Stomach (tissue), 19 donors: ENCODE measurements at places on chromosomes 7 and 10. TPM values are rescaled to one million over a fixed set of nuclear protein-coding genes. Genes with fewer than 3 reads are reported as not detected.

KLF14 gene
- 0.37 TPM for total RNA-seq

DNA sequence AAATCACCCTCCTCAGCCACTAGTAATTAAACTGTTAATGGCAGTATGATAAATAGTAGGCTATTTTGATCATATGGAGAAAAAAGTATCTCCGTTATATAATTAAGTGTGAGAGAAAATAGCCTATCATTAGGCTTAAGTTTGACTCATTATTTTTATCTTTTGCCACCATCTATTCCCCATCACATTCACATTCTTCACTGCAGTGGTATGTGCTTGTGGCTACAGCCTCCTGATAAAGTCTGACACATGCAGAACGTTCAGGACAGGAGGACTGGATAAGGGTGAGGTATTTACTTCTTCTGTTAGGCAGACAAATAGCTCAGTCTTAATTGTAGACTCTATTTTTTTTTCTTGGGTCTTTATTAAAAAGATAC is 5.8 kb downstream of the NEBL start:
- no peak for DNase-seq
- no peaks in the 10 kb centered on the region for H3K27me3 ChIP-seq
- H3K4me1 ChIP-seq, result no peaks in the 10 kb centered on the region
- H3K36me3 ChIP-seq, result no peaks in the 10 kb centered on the region
- no peak overlapping the region for H3K27ac ChIP-seq

DNA sequence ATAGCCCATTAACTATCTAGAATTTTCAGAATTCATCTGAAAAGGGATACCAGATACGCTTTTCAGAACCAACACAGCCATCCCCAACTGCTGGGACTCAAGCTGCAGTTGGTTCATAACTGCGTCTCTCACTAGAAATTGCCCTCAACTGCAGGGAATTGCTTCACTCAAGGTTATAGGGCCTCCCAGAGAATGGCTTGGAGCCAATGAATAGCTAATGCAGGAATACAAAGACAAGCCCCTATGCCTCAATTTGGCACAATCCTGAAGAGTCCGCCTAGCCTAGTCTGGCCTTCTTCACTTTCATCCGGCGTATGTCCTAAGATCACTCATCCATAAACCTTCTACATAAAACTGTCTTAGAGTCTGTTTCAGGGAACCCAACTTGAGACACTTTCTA is 164.0 kb downstream of the SKAP2 start:
- no peaks in the 10 kb centered on the region for H3K27me3 ChIP-seq
- H3K4me3 ChIP-seq, result no peak overlapping the region
- H3K36me3 ChIP-seq, result no peaks in the 10 kb centered on the region

- H3K4me3 ChIP-seq, result no peak overlapping the region
- no peak for DNase-seq
- H3K27ac ChIP-seq, result no peak overlapping the region
- H3K27me3 ChIP-seq, result no peaks in the 10 kb centered on the region
- H3K4me1 ChIP-seq, result no peaks in the 10 kb centered on the region
Measured at GRCh38 chr7:95141755-95142154, 182.6 kb downstream of the PON1 start.

- no peaks in the 10 kb centered on the region for H3K36me3 ChIP-seq
- H3K4me1 ChIP-seq, result no peaks in the 10 kb centered on the region
- no peak overlapping the region for H3K4me3 ChIP-seq
- no peaks in the 10 kb centered on the region for H3K27me3 ChIP-seq
- no peak overlapping the region for H3K27ac ChIP-seq
- no peak for DNase-seq
Measured at GRCh38 chr10:82213784-82214183, 338.8 kb downstream of the NRG3 start.

- no peak for DNase-seq
- peaks cover 49% of the 10 kb centered on the region for H3K4me1 ChIP-seq
- H3K27ac ChIP-seq, result peak overlapping the region; percentile 76
- H3K4me3 ChIP-seq, result no peak overlapping the region
- no peaks in the 10 kb centered on the region for H3K27me3 ChIP-seq
Measured at GRCh38 chr7:134932707-134933370, 53.5 kb upstream of the AGBL3 start.

GRCh38 chr7:130071701-130072622 is 1.6 kb downstream of the KLHDC10 start:
- peaks cover 67% of the 10 kb centered on the region for H3K4me1 ChIP-seq
- H3K27ac ChIP-seq, result no peak overlapping the region
- DNase-seq, result peak; percentile 94
- peak overlapping the region; percentile 95 for H3K4me3 ChIP-seq
- no peaks in the 10 kb centered on the region for H3K36me3 ChIP-seq

MCM10 gene
- 2.3 TPM for total RNA-seq

DNA sequence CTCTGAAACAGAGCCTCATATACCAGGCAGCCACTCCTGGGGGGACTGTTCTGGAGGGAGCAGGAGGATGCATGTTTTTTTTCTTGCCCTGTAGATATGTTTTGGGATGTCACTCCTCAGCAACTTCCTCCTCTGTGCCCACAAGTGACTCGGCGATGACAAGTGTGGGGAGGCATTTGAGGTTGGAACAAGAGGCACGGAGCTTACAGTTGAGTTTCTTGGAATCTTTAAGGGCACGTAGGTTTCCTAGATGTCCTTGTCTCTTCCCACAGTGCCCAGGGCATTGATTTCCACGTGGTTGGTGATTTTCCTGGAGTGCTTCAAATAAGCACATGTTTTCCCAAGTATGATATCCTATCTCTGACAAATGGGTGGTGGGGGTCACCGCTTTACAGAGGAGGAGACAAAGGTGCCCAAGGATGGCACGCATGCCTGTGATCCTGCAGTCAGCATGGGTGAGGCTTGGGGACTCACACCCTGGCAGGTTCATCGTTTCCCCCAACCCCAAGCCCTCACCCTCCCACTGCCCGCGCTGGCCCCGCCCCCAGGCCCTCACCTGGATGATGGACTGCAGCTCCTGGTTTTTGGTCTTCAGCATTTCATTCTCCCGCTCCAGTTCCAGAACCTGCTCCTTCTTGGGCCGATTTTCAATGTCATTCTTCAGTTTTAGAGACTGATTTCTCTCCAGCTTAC is 95.2 kb upstream of the GNA12 start:
- H3K4me3 ChIP-seq, result no peak overlapping the region
- H3K4me1 ChIP-seq, result no peaks in the 10 kb centered on the region
- H3K27me3 ChIP-seq, result no peaks in the 10 kb centered on the region
- no peaks in the 10 kb centered on the region for H3K36me3 ChIP-seq

- no peak overlapping the region for H3K4me3 ChIP-seq
- H3K4me1 ChIP-seq, result no peaks in the 10 kb centered on the region
- H3K27ac ChIP-seq, result no peak overlapping the region
Measured at GRCh38 chr7:2971914-2972834, 71.5 kb downstream of the CARD11 start.

GRCh38 chr7:48868916-48869315 is 55.4 kb upstream of the CDC14C start:
- no peaks in the 10 kb centered on the region for H3K4me1 ChIP-seq
- H3K27ac ChIP-seq, result no peak overlapping the region
- no peak for DNase-seq
- no peak overlapping the region for H3K4me3 ChIP-seq
- H3K27me3 ChIP-seq, result no peaks in the 10 kb centered on the region

DNA sequence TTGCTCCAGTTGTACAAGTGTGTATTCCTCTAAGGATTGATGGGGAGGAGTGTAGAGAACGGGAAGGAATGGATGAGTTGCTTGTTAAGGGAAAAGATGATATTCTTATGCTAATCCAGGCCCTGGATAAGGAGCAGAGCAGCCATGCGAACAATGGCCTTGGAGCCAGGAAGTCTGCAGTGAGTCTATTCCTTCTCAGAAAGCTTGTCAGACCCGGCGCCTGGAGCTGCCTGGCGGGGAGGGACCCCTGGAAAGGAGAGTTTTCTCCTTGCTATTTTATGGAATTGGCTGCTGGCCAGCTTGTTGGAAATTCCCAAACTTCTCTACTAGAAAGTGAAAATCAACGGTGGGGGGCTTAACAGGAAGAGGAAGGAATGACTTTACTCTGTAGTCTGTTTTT is 89.1 kb downstream of the MMRN2 start:
- no peak for DNase-seq
- no peak overlapping the region for H3K4me3 ChIP-seq
- peaks cover 46% of the 10 kb centered on the region for H3K4me1 ChIP-seq
- H3K27ac ChIP-seq, result peak overlapping the region; percentile 62
- H3K27me3 ChIP-seq, result no peaks in the 10 kb centered on the region

DNA sequence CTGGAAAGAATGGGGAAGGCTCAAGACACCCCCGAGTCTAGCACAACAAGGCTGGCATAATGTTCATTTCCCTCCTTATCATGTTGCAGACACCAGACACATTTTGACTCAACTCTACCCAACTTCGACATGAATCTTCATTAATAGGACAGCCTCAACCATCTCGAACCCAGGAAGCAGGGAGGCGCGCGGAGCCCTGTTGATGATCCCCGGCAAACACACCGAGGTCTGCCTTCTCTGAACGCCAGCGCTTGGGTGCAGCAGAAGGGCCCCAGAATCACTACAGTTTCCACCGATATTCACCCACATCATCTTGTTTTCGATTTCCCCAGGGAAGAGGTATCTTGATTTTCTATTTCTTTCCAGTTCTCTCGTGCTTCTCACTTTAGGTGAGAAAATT is 563.6 kb downstream of the TCERG1L start:
- no peaks in the 10 kb centered on the region for H3K4me1 ChIP-seq
- DNase-seq, result no peak
- no peaks in the 10 kb centered on the region for H3K36me3 ChIP-seq
- no peaks in the 10 kb centered on the region for H3K27me3 ChIP-seq
- no peak overlapping the region for H3K4me3 ChIP-seq

MRLN gene
- not detected for total RNA-seq

HPSE2 gene
- total RNA-seq, result 1.2 TPM

DNA sequence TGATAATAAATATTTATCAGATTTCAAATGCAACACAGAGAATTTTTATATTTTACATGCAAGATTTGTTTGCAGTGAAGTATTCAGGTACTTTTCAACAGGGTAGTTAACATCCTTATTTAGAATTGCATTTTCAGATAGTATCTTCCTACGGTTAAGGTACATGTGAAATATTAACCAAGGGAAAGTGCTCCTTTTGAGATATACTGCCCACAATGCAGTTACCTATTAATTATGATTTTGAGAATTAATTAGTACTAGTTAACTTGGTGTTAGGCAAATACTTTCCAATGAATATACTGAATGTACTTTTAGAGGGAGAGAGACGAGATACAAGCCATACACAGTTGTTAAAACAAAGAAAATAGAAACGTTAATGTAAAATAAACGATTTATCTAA is 206.2 kb upstream of the YAE1 start:
- no peaks in the 10 kb centered on the region for H3K4me1 ChIP-seq
- no peaks in the 10 kb centered on the region for H3K27me3 ChIP-seq
- no peaks in the 10 kb centered on the region for H3K36me3 ChIP-seq
- no peak for DNase-seq

DNA sequence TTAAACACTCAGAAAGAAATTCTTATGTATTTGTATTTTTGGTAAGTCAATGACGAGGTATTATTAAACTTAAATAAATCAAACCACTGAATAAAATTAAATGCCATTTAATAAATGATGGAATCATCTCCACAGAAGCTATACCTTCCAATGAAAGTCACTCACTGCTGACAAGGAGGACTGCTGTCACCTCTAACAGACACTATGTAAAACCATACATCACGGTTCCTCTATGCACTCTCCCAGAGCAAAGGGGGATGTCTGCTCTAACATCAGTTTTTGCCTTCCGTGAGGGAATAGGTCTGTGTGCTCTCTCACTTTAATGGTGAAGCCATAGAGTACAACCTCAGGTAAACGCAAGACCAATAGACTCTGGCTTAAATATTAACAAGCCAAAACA is 99.7 kb upstream of the DDC start:
- no peak for DNase-seq
- H3K4me3 ChIP-seq, result no peak overlapping the region
- no peak overlapping the region for H3K27ac ChIP-seq

DNA sequence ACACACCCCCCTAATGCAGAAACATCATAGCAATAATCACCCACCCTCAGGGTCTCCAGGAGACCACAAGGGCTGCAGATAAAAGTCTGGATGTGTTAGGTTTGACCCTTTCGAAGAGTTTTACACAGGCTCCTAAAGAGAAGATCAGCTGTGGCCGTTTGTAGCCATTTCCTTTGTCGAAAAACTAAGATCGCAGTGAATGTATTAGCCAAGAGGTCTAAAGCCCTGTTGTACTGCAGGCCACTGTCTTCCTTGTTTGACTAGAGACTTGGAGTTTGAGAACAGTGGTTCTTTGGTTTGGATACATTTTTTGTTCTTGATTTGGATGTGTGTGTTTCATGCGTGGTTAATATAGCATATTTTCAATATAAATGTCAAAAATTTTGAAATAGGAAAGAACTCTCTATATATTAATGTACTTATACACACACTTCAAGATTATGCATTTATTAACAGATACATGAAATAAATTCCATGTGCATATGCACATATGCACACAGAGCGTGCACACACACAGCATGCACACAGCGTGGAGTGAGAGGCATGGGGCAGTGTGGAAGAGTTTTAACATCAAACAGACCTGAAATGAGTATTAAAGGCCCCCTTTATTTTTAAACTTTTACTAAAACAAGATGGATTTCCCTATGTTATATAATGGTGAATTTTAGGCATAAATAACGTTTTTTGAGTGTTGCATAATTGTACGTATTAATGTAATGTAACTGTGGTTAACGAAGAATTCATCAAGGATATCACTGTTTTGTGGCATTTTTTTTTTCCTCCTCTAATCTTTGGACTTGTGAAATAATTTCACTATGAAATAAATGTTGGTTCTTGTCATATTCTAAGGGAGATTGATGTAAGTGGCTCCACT is 2.2 kb downstream of the IKZF1 start:
- no peak overlapping the region for H3K4me3 ChIP-seq
- H3K4me1 ChIP-seq, result peaks cover 18% of the 10 kb centered on the region
- DNase-seq, result no peak
- H3K27me3 ChIP-seq, result peaks cover 66% of the 10 kb centered on the region

HK1 gene
- 54.5 TPM for total RNA-seq

GRCh38 chr7:159027056-159027788 is 117.4 kb downstream of the VIPR2 start:
- DNase-seq, result no peak
- peaks cover 6% of the 10 kb centered on the region for H3K27me3 ChIP-seq
- no peaks in the 10 kb centered on the region for H3K36me3 ChIP-seq
- no peak overlapping the region for H3K4me3 ChIP-seq

- no peak overlapping the region for H3K4me3 ChIP-seq
- no peak for DNase-seq
- peaks cover 81% of the 10 kb centered on the region for H3K4me1 ChIP-seq
- H3K36me3 ChIP-seq, result no peaks in the 10 kb centered on the region
Measured at GRCh38 chr7:44881066-44881600, 4.2 kb downstream of the PURB start.

GRCh38 chr10:77405771-77406241 is 231.8 kb downstream of the KCNMA1 start:
- peaks cover 18% of the 10 kb centered on the region for H3K36me3 ChIP-seq
- DNase-seq, result peak; percentile 86
- no peaks in the 10 kb centered on the region for H3K27me3 ChIP-seq
- no peak overlapping the region for H3K4me3 ChIP-seq

DNA sequence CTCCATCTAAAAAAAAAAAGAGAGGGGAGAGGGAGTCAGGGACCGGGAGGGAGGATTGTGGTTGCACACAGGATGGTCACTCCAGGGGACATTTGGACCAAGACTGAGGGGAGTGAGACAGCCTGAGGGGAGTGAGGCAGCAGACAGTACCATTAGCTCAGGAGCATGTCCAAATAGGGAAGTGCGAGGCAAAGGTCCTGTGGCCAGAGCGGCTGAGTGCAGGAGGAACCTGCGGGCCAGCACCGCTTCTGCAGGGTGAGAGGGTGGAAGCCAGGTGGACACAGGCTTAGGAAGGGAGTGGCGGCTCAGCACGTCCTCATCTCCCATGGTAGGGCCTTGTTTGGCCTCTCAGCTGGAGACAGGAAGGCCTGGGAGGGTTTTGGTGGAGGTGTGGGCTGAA is 48.9 kb upstream of the PFKFB3 start:
- H3K4me1 ChIP-seq, result peaks cover 15% of the 10 kb centered on the region
- H3K27me3 ChIP-seq, result no peaks in the 10 kb centered on the region
- no peak overlapping the region for H3K27ac ChIP-seq
- no peaks in the 10 kb centered on the region for H3K36me3 ChIP-seq
- no peak for DNase-seq
- H3K4me3 ChIP-seq, result no peak overlapping the region
